ENCODE measurements at places on chromosomes 7 and 10.

- no peak for DNase-seq
Observed at GRCh38 chr10:17805921-17806577, 3.1 kb upstream of the MRC1 start.

DNA sequence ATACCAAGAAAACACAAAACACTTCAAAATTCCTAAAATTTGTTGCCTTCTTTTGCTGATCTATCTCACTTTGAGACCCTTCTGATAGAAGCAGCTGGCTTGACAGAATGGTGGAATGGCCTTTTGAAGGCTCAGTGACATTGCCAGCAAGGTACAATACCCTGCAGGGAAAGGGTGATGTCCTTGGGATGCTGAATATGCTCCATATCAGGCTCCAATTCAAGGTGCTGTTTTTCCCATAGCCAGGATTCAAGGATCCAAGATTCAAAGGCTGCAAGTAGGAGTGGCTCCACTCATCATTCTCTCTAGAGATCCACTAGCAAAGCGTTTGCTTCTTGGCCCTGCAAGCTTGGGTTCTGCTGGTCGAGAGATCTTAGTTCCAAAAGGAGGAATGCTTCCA, 120.4 kb downstream of the USP6NL start:
- no peak for DNase-seq

GRCh38 chr10:44706745-44707144, 204.4 kb upstream of the TMEM72 start:
- DNase-seq, result no peak

GRCh38 chr7:11332186-11332864, 358.7 kb downstream of the PHF14 start:
- DNase-seq, result no peak

GRCh38 chr7:76315364-76315763, 12.9 kb downstream of the HSPB1 start:
- no peak for DNase-seq

- no peak for DNase-seq
Observed at GRCh38 chr7:36039243-36039642, 113.8 kb upstream of the EEPD1 start.

DNA sequence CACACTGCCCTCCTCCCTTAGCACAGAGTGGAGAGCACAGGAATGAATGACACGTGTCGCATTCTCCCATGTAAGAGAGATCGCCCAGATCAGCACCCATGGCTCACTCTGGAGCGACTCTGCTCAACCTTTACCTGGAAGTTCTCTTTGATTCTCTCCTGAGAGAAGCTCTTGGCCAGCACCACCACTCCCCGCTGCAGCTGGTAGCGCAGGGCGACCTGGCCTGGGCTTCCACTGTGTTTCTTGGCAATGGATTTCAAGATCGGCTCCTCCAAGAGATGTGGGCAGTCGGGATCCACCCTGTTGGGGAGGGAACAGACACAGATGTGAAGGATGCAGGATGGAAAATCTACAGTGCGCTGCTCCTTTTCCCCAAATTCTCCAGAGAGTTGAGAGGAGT, 27.4 kb downstream of the AKR1C8 start:
- no peak for DNase-seq

DNA sequence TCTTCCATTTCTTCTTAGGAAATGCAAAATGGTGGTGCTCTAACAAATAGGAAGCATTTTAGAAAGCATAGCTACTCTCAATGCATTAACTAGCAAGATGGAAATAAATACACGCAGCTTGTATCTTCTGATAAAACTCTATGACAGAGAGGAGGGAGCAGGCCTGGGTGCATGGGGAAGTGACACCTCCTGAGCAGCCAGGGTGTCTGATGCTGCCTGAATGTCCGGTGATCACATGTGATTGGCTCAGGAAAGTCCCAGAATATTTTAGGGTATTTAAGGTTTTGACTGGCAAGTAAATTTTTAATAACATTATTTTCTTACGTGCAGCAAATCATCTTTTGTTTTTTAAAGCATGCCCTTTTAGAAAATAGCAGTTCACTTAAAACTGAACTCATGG, 261.0 kb upstream of the KLF6 start:
- no peak for DNase-seq

DNA sequence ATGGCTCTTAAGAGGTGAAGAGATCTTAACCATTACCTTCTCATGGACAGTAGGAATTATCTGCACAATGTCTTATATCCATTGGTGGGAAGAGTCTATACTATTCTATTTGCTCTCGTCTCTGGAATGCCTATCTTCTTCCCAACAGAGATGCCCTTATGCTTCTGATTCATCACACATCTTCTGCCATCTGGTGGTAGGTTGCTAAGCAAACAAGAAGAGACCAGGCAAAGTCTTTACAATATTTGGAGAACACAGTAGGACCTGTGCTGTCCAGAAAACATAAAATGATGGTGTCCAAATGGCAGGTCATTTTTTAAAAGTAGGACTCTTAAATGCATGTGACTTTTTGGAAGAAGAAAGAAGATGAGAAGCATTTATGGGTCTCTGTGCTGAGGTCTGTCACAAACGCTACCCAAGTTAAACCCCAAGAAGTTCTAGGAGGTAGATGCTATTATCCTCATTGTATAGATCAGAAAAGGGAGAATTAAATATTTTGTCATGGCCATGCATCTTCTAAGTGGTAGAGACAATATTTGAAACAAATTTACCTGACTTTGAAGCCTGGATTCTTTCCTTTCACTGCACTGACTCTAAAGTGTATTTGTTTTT, 67.8 kb upstream of the NXPH1 start:
- no peak for DNase-seq

- DNase-seq, result no peak
Observed at GRCh38 chr7:118305671-118306070, 81.2 kb downstream of the ANKRD7 start.

DNA sequence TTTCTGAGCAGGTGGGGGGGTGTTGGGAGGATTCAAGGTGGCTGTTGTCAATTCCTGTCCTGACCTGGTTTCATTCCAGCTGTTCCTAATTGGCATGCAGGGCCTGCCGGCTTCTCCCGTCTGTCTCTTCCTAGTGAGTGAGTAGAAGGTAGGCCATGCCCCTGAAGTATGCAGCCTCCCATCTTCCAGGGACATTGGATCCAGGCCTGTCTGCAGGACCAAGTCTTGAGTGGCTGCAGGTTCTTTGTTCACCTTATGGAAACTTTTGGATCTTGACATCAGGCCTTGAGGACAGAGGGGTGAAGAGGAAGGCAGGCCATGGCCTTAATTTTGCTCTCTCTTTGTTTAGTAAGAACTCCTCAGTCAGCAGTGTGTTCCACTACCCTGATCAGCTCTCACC, 131.8 kb downstream of the SH2D4B start:
- DNase-seq, result no peak

DNA sequence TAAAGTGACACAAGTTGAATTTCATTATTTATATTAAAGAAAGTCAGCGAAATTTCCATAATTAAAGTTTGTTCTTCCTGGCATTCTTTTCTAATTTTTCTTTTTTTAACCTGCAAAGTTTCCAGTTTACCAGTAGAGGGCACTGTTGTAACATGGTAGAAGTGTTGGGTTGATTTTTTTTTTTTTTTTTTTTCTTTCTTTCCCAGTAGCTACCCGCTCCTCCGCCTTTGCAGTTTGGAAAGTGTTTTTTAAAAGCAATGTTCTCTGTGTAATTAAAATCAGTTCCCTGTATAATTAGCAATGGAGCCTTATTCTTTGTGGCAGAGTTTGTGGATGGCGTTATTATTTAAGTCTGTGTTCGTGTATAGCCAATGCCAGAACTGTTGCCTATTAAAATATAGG, 53.7 kb downstream of the TAF3 start:
- DNase-seq, result no peak

DNA sequence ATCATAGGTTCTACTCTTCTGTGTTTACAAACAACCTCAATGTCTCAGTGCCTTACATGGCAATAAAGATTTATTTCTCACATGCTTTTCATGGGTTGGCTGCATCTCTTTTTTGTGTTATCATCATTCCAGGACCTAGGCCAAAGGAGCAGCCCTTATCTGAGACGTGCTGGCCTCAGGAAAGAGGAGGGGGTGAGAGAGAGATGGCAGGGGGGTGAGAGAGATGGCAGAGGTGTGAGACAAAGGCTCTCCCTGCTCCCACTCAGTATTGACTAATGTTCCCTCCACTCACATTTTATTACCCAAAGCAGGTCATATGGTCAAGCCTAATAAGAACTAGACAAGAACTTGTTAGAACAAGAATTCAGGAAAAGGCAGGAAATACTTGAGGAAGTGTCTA, 120.1 kb upstream of the PRR15 start:
- DNase-seq, result no peak

DNA sequence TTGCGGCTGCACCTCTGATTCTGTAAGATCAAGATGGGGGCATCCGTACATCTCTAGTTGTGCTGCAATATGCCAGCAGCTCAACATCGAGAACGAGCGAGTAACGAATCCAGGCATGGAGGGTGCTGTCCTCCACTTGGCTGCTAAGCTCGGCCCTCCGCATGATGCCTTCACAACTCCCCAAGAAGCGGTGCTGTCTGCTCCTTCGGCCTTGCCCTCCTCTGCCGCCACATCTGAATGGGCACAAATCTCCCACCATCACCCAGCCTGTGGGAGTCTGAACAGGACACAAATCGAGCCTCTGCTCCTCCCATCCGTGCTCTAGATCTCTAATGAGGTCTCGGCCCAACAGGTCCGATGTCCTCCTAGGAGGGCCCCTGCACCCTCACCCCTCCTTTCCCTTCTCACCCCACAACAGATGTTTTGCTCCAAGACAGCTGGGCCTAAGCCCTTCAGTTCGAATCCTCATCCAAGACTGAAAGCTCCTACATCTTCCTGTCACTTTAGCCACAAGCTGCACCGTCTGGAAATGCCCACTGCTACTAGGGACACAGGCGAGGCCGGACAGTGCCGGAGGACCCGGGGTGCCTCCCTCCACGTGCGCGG, 86.7 kb downstream of the ZNF33B start:
- no peak for DNase-seq

DNA sequence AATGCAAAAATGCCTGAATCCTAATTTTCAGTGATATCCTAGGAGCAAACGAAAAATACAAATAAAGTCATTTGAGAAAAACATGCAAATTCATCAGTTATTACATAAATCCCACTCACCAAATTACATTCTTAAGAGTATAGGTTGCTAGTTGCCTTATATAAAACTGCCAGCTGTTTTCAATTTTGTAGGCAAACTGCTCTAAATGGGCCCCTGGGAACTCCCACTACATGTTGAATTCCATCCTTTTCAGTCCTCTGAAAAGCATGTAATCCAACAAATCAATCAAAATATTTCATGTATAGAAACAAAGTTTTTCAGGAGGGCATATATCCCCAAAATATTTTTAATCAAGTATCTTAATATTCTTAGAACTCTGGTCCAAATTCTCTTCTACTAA, 2.1 kb upstream of the JMJD1C start:
- DNase-seq, result no peak

DNA sequence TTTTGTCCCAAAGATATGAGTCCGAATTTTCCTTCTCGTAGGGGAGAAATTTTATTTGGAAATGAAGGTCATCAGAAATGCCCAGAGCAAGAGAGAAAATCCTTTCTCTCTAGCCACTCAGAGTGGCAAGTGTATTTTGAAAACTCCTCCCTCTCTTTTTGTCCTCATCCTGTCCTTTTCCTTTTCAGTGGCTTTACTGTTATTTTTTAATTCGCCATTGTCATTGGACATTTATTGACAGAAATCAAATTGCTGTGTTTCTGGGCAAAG, 39.6 kb downstream of the TET1 start:
- DNase-seq, result no peak

DNA sequence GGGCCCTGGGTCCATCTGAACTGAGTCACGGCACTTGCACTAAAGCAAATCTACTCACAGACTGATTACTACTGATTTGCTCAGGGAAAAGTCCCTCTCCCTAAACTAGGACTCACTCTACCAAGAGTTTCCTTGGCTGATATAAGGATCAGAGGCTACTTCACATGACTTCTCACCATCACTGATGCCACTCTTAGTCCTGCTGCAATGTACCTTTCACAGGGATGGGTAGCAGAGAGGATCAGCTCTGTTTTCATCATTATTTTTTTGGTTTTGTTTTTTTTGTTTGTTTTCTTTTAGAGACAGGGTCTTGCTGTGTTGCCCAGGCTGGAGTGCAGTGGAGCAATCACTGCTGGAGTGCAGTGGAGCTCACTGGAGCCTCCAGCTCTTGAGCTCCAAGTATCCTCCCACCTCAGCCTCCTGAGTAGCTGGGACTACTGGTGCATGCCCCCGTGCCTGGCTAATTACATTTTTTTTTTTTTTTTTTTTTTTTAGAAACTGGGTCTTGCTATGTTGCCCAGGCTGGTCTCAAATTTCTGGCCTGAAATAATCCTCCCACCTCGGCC, 200.6 kb downstream of the JCAD start:
- DNase-seq, result no peak

DNA sequence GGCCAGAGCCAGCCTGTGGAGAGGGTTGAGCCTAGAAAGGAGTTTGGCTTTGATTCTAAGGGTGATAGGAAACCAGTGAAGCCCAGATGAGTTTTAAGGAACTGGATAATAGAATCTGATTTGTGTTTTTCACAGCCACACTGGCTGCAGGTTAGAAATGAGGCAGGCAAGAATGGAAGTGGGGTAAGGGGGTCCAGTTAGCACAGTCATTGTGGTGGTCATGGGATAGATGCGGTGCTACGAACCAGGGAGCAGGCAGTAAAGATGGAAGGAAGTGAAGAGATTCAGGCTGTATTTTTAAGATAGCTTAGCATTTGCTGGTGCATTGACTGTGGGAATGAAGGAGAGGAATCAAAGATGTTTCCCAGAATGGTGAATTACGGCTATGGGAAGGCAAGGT, 322.2 kb downstream of the LRMDA start:
- no peak for DNase-seq

- no peak for DNase-seq
Observed at GRCh38 chr7:100034871-100035510, 14.6 kb upstream of the ZSCAN21 start.

- DNase-seq, result no peak
Observed at GRCh38 chr10:49568235-49568634, 29.3 kb upstream of the ERCC6 start.

- no peak for DNase-seq
Observed at GRCh38 chr10:67306588-67307205, 380.9 kb downstream of the LRRTM3 start.

- no peak for DNase-seq
Observed at GRCh38 chr7:22589641-22590201, 89.7 kb upstream of the STEAP1B start.

- DNase-seq, result no peak
Observed at GRCh38 chr10:112039823-112040222, 143.7 kb downstream of the GPAM start.

Measured in stimulated activated naive CD4-positive, alpha-beta T cell (primary cell).